ENCODE measurements at places on chromosomes 12 and 14. TPM values are rescaled to one million over a fixed set of nuclear protein-coding genes. Genes with fewer than 3 reads are reported as not detected.
A peak's percentile ranks its signal among the peaks of the same experiment; 100 is the strongest.

The ATXN7L3B gene
- total RNA-seq: 59.7 TPM

The KRT77 gene
- total RNA-seq: not detected

The TMEM121 gene
- 12.3 TPM for total RNA-seq

The NELL2 gene
- 89.1 TPM for total RNA-seq

The STXBP6 gene
- total RNA-seq: 7.2 TPM

The DPF3 gene
- total RNA-seq: 1.3 TPM

The CAPZA3 gene
- total RNA-seq: not detected

The TEX52 gene
- total RNA-seq: not detected

The IL26 gene
- total RNA-seq: not detected

The TEX22 gene
- 5.2 TPM for total RNA-seq

GRCh38 chr12:6605421-6606330 is 1.5 kb downstream of the CHD4 start:
- H3K4me1 ChIP-seq: peaks cover 39% of the 10 kb centered on the region
- peak overlapping the region; percentile 85 for H3K27ac ChIP-seq
- H3K27me3 ChIP-seq: no peaks in the 10 kb centered on the region
- DNase-seq: no peak
- H3K4me3 ChIP-seq: peak overlapping the region; percentile 95
- H3K36me3 ChIP-seq: peaks cover 26% of the 10 kb centered on the region

GRCh38 chr14:77303417-77304156 is 17.1 kb downstream of the POMT2 start:
- peaks cover 49% of the 10 kb centered on the region for H3K4me1 ChIP-seq
- H3K36me3 ChIP-seq: peaks cover 6% of the 10 kb centered on the region
- peak overlapping the region; percentile 79 for H3K27ac ChIP-seq
- DNase-seq: no peak
- H3K27me3 ChIP-seq: no peaks in the 10 kb centered on the region
- H3K4me3 ChIP-seq: no peak overlapping the region

DNA sequence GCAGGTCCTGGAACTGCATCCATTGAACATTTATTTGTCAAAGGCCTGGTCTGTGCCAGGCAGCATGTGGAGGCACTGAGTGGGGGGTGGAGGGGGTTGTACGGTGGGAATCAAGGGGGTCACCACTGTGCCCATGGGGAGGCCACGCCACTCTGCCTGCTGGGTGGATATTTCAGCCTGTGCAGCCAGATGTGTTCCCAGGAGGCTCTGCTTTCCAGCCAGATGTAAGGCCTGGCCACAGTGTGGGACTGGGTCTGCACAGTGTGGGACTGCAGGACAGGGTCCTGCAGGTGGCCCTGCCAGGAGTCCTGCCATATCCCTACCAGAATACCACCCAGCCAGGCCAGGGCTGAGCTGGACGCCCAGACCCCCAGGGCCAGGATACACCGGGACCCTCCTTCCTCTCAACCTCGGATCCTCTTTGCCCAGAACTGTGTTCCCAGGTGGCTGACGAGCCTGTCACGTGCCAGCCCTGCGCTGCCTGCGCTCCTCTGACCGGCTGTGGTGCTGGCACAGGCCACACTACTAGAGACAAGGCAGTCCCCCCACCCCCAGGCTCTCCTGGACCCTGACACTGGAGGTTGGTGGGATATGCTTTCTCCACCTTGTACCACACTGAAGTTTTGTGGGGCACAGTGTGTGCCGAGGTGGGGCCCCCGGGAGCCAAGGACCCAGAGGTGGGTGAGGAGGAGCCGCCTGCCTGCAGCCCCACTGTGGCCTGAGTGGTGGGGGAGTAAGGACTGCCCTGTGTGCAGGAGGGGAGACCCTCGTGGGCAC is 17.5 kb downstream of the XRCC3 start:
- H3K4me1 ChIP-seq: peaks cover 26% of the 10 kb centered on the region
- H3K36me3 ChIP-seq: no peaks in the 10 kb centered on the region
- H3K27ac ChIP-seq: no peak overlapping the region
- peaks cover 14% of the 10 kb centered on the region for H3K27me3 ChIP-seq
- DNase-seq: no peak

DNA sequence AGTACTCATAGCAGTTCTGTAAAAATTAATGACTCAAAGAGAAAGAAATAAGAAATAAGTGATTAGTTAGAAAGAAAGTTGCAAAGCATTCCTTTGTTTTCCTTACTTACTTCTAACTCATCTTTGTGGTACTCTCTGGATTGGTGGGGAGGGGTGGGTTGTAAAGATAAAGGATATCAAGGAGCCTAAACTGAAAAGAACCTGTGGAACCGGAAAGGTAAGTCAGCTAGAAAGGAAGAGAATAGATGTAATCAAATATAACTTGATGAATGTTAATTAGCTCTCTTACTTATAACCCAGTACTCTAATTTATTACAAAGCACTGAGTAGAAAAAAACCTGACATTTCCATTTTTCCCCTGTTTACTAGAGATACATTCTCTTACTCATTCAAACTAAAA is 37.5 kb upstream of the KRR1 start:
- no peak overlapping the region for H3K27ac ChIP-seq
- H3K36me3 ChIP-seq: no peaks in the 10 kb centered on the region
- H3K27me3 ChIP-seq: no peaks in the 10 kb centered on the region
- H3K4me3 ChIP-seq: no peak overlapping the region
- peaks cover 25% of the 10 kb centered on the region for H3K4me1 ChIP-seq

- H3K27me3 ChIP-seq: no peaks in the 10 kb centered on the region
- peaks cover 8% of the 10 kb centered on the region for H3K4me1 ChIP-seq
- no peak overlapping the region for H3K27ac ChIP-seq
- no peaks in the 10 kb centered on the region for H3K36me3 ChIP-seq
Observed at GRCh38 chr12:89405626-89406345, 53.5 kb upstream of the DUSP6 start.

GRCh38 chr14:102503641-102504327 is 5.8 kb downstream of the ANKRD9 start:
- H3K4me1 ChIP-seq: peaks cover 15% of the 10 kb centered on the region
- H3K36me3 ChIP-seq: peaks cover 5% of the 10 kb centered on the region
- H3K27ac ChIP-seq: no peak overlapping the region
- H3K4me3 ChIP-seq: peak overlapping the region; percentile 1

- H3K36me3 ChIP-seq: no peaks in the 10 kb centered on the region
- no peak overlapping the region for H3K27ac ChIP-seq
- DNase-seq: no peak
- H3K4me3 ChIP-seq: no peak overlapping the region
Observed at GRCh38 chr14:96267916-96268315, 11.9 kb downstream of the BDKRB1 start.

DNA sequence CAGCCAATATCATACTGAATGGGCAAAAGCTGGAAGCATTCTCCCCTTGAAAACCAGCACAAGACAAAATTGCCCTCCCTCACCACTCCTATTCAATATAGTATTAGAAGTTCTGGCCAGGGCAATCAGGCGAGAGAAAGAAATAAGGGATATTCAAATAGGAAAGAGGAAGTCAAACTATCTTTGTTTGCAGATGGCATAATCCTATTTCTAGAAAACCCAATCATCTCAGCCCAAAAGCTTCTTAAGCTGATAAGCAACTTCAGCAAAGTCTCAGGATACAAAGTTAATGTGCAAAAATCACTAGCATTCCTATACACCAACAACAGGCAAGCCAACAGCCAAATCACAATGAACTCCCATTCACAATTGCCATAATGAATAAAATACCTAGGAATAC is 21.0 kb upstream of the ANP32D start:
- H3K27me3 ChIP-seq: no peaks in the 10 kb centered on the region
- no peak for DNase-seq
- no peak overlapping the region for H3K27ac ChIP-seq
- peaks cover 5% of the 10 kb centered on the region for H3K36me3 ChIP-seq
- no peak overlapping the region for H3K4me3 ChIP-seq

DNA sequence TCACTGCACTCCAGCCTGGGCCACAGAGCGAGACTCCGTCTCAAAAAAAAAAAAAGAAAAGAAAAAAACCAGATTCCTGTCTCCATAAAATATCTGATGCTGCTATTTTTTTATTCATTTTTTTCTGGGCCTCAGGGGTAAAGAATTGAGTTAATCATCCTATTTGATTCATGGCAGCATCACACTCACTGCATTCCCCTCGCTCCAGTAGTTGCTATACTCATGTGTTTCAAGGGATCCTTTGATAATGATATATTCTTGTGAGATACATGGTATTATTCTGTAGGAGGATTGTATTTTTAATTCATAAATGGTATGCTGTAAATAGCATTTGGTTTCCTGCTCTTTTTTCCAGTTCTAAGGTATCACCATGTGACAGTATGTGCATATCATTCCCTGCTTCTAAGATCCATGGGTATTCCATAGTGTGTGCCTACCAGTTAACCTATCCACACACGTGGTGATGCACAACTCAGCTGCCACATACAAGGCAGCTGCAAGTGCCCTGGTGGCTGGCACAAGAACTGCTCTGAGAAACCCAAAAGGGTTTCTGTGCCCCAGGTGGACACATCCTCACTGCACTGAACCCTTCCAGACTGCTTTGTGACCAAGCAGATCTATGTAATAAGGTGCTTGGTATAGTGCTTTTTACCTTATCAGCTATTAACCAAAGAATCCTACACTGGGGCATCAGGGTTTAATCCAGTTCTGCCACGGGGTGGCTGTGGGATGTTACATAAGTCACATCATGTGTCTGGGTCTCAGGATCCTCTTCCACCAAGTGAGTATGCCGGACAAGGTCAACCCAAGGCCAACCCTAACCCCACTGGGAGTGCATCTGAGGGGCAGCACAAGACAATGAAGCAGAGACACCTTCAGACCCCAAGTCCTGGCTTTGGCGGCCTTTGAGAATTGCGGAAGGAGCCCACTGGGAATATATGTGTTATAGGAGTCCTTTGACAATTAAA is 74.6 kb downstream of the ZFP36L1 start:
- no peak for DNase-seq
- H3K27ac ChIP-seq: peak overlapping the region; percentile 53
- H3K27me3 ChIP-seq: no peaks in the 10 kb centered on the region
- peaks cover 3% of the 10 kb centered on the region for H3K36me3 ChIP-seq
- no peak overlapping the region for H3K4me3 ChIP-seq

All from neural crest cell (in vitro differentiated cells).